ENCODE measurements at places on chromosomes 16 and 17. TPM values are rescaled to one million over a fixed set of nuclear protein-coding genes. Genes with fewer than 3 reads are reported as not detected.

DNA sequence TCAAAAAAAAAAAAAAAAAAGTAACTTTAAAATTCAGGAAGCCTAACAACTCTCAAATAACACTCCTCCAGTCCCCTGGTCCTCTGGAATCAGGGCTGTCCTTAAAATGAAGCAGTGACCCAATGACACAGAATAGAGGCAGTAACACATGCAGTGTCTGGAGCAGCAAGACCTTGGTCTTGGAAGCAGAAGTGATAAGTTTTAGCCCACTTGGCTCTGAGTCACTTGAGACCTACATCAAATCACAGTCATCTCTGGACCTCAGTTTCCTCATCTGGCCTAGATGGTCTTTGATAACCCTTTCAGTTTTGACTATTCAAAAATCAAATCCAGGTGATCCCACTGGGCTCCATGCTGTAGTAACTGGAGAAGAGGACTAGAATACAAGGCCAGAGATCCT lies 39.0 kb downstream of the LYRM1 start:
- no peaks in the 10 kb centered on the region for H3K36me3 ChIP-seq
- no peaks in the 10 kb centered on the region for H3K27me3 ChIP-seq
- DNase-seq = no peak
- no peak overlapping the region for H3K27ac ChIP-seq
- no peak overlapping the region for H3K4me3 ChIP-seq

GRCh38 chr17:51016099-51016498 lies 104.6 kb downstream of the SPAG9 start:
- H3K4me1 ChIP-seq = no peaks in the 10 kb centered on the region
- no peaks in the 10 kb centered on the region for H3K27me3 ChIP-seq
- DNase-seq = no peak
- no peak overlapping the region for H3K4me3 ChIP-seq

DNA sequence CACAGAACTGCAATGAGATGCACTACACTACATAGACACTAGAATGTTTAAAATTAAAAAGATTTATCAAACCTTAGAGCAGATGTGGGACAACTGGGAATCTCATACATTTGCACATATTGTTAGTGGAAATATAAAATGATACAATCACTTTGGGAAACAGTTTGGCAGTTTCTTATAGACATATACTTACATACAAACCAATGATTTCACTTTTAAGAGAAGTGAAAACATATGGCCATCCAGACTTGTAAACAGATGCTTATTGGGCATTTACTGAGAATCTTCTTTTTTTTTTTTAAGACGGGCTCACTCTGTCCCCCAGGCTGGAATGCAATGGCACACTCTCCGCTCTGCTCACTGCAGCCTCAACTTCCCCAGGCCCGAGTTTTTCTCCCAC lies 50.1 kb downstream of the AXIN2 start:
- DNase-seq = peak; percentile 40
- no peak overlapping the region for H3K4me3 ChIP-seq
- H3K36me3 ChIP-seq = no peaks in the 10 kb centered on the region
- no peak overlapping the region for H3K27ac ChIP-seq
- no peaks in the 10 kb centered on the region for H3K27me3 ChIP-seq

DNA sequence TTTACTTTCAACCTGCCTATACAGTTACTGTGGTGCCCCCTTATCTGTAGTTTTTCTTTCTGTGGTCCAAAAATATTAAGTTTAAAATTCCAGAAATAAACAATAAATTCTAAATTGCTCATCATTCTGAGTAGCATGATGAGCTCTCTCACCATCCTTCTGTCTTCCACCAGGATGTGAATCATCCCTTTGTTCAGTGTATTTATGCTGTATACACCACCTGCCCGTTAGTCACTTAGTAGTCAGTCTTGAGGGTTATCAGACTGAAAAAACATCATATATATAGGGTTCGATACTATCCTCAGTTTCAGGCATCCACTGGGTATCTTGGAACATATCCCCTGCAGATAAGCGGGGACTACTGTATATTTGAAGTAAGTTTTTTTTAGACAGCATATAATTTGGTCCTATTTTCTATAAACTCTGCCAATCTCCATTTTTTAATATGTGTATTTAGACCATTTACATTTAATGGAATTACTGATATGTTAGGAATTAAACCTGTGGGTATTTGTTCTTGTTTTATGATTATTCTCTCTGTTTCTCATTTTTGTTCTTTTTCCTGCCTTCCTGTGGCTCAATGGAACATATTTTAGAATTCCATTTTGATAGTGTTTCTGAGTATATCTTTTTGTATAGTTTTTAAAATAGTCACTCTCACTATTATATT lies 31.0 kb downstream of the TBX21 start:
- no peaks in the 10 kb centered on the region for H3K36me3 ChIP-seq
- no peak overlapping the region for H3K4me3 ChIP-seq
- H3K27me3 ChIP-seq = peaks cover 5% of the 10 kb centered on the region
- H3K27ac ChIP-seq = no peak overlapping the region
- no peaks in the 10 kb centered on the region for H3K4me1 ChIP-seq

- H3K27ac ChIP-seq = peak overlapping the region; percentile 96
- peak overlapping the region; percentile 85 for H3K4me3 ChIP-seq
These were observed 585 bp downstream of the MLKL start for GRCh38 chr16:74700116-74700437.

- peaks cover 12% of the 10 kb centered on the region for H3K4me1 ChIP-seq
- no peak overlapping the region for H3K27ac ChIP-seq
- no peaks in the 10 kb centered on the region for H3K27me3 ChIP-seq
- H3K4me3 ChIP-seq = no peak overlapping the region
- H3K36me3 ChIP-seq = no peaks in the 10 kb centered on the region
These were observed 152.7 kb downstream of the RAB11FIP4 start for GRCh38 chr17:31544186-31544585.

The DRC3 gene
- total RNA-seq = 2.3 TPM

The SLC22A31 gene
- 0.98 TPM for total RNA-seq

The MYO15A gene
- total RNA-seq = 0.93 TPM
